ENCODE measurements at places on chromosomes 5 and 9.
A peak's percentile ranks its signal among the peaks of the same experiment; 100 is the strongest.

- no peaks in the 10 kb centered on the region for H3K36me3 ChIP-seq
- DNase-seq: no peak
- no peaks in the 10 kb centered on the region for H3K4me1 ChIP-seq
- H3K27ac ChIP-seq: peak overlapping the region; percentile 77
Observed at GRCh38 chr5:88269222-88269771, 652 bp upstream of the TMEM161B start.

DNA sequence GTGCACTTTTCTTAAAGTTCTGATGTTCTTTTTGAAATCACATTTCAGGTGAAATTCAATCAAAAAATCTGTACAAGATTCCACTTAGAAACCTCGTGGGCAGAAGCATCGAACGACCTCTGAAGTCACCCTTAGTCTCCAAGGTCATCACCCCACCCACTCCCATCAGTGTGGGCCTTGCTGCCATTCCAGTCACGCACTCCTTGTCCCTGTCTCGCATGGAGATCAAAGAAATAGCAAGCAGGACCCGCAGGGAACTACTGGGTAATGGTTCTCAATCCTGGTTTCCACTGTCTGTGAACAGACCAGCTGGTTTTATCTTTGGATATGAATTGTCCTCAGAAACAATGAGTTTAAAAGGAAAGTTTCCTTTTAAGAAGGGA lies 8.1 kb upstream of the SLC2A8 start:
- no peaks in the 10 kb centered on the region for H3K27me3 ChIP-seq
- peak overlapping the region; percentile 27 for H3K27ac ChIP-seq
- H3K4me1 ChIP-seq: peaks cover 4% of the 10 kb centered on the region
- peaks cover 15% of the 10 kb centered on the region for H3K36me3 ChIP-seq
- DNase-seq: no peak

DNA sequence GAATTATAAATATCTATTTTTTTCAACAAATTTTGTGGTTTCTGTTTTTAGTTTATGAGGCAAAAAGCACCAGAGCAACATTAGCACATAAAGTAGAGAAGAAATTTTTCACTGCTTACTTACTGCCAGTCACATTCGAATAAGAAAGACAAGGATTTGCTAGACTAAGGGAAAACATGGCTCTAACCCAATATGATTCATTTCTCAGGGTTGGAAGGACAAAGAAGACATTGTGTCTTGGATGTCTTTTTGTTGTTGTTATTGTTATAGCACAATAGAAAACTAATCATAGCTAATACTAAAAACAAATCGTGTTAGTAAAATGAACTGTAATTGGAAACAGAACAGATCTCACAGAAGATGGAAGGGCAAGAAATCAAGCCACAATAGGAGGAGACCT lies 90.9 kb upstream of the SLCO6A1 start:
- H3K4me1 ChIP-seq: no peaks in the 10 kb centered on the region
- no peak overlapping the region for H3K4me3 ChIP-seq
- no peaks in the 10 kb centered on the region for H3K36me3 ChIP-seq
- DNase-seq: no peak
- no peaks in the 10 kb centered on the region for H3K27me3 ChIP-seq
- H3K27ac ChIP-seq: no peak overlapping the region

DNA sequence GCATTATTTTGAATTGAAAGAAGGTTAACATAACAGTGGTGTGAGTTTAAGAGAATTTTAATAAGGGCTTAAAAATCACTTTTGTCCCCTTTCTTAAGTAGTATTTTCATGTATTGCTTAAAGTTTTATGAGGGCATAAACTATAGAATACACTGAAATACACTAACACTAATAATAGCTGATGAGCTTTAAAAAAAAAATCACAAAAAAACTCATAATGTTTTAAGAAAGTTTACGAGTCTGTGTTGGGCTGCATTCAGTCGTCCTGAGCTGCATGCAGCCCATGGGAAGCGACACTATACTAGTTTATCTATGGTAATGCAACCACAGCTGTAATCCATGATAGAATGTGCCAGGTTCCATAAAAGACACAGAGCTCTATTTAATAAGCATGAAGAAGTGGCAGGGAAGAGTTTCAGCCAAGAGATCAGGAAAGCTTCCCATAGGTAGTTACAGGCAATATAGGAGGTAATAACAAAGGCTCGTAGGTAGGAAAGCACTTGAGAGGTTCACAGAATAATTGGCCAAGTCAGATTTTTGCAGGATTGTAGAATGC lies 4.5 kb downstream of the SREK1IP1 start:
- H3K27me3 ChIP-seq: no peaks in the 10 kb centered on the region
- no peak overlapping the region for H3K27ac ChIP-seq
- H3K36me3 ChIP-seq: peaks cover 16% of the 10 kb centered on the region
- H3K4me1 ChIP-seq: peaks cover 13% of the 10 kb centered on the region
- H3K4me3 ChIP-seq: no peak overlapping the region
- DNase-seq: no peak

GRCh38 chr5:110917161-110917875 lies 154.2 kb upstream of the TSLP start:
- no peaks in the 10 kb centered on the region for H3K27me3 ChIP-seq
- DNase-seq: no peak
- H3K4me3 ChIP-seq: no peak overlapping the region

Data from tibial nerve (tissue), 4 donors.